H1 (cell line): ENCODE measurements at places on chromosomes 1 and 21. TPM values are rescaled to one million over a fixed set of nuclear protein-coding genes. Genes with fewer than 3 reads are reported as not detected.

DNA sequence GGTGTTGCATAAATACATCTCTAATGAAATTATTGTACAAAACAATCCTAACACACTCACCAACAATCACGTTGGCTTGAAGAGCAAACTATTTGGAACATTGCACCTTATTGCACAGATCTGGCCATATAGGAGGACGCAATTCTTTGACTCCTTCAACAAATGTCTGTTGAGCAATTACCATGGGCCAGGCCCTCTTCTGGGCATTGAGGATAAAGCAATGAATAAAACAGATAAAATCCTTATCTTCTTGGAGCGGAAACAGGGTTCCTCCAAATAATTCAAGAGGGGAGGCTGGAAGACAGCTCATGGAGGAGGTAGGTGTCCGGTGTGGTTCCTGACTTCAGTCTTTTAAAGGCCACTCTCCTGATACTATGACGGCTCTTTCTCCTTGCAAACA lies 43.3 kb downstream of the PAX7 start:
- H3K4me3 ChIP-seq: no peak overlapping the region
- DNase-seq: no peak
- no peaks in the 10 kb centered on the region for H3K36me3 ChIP-seq
- peaks cover 34% of the 10 kb centered on the region for H3K27me3 ChIP-seq

GRCh38 chr1:1510912-1511532 lies 940 bp upstream of the ATAD3A start:
- no peaks in the 10 kb centered on the region for H3K36me3 ChIP-seq
- H3K27me3 ChIP-seq: no peaks in the 10 kb centered on the region
- peak overlapping the region; percentile 85 for H3K27ac ChIP-seq
- H3K4me1 ChIP-seq: no peaks in the 10 kb centered on the region

DNA sequence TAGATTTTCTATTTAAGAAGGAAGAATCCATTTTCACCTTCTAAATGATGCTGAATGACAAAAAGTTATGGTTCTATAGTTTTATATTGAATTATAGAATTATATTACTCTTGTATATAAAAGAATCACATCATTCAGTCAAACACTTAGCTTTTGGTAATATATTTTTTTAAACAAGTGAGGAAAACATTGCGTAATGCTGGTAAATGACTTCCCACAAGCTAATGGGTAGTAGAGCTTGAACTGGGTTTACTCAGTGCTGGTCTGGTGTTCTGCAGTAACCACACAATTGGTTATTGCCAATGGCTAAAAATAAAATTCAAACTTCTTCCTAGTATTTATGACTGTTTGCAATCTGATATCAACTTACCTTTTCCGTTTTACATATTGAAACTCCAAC lies 10.6 kb upstream of the GIPC2 start:
- no peak overlapping the region for H3K27ac ChIP-seq
- no peaks in the 10 kb centered on the region for H3K36me3 ChIP-seq
- H3K4me1 ChIP-seq: no peaks in the 10 kb centered on the region
- no peak overlapping the region for H3K4me3 ChIP-seq
- DNase-seq: no peak

- H3K4me1 ChIP-seq: peaks cover 4% of the 10 kb centered on the region; the same call in 1 of the 2 replicates
- peak overlapping the region; percentile 88 for H3K4me3 ChIP-seq
- peaks cover 31% of the 10 kb centered on the region for H3K36me3 ChIP-seq
- no peak for DNase-seq
Measured at GRCh38 chr1:52057255-52057654, 1.2 kb downstream of the BTF3L4 start.

- peaks cover 2% of the 10 kb centered on the region; the same call in 1 of the 2 replicates for H3K4me1 ChIP-seq
- no peak for DNase-seq
- no peaks in the 10 kb centered on the region for H3K36me3 ChIP-seq
- H3K27me3 ChIP-seq: no peaks in the 10 kb centered on the region
- no peak overlapping the region for H3K27ac ChIP-seq
Measured at GRCh38 chr1:212542761-212543187, 65.8 kb upstream of the ATF3 start.

Gene C1orf167
- polyA plus RNA-seq: 0.67 and 0.70 TPM in 2 replicates

DNA sequence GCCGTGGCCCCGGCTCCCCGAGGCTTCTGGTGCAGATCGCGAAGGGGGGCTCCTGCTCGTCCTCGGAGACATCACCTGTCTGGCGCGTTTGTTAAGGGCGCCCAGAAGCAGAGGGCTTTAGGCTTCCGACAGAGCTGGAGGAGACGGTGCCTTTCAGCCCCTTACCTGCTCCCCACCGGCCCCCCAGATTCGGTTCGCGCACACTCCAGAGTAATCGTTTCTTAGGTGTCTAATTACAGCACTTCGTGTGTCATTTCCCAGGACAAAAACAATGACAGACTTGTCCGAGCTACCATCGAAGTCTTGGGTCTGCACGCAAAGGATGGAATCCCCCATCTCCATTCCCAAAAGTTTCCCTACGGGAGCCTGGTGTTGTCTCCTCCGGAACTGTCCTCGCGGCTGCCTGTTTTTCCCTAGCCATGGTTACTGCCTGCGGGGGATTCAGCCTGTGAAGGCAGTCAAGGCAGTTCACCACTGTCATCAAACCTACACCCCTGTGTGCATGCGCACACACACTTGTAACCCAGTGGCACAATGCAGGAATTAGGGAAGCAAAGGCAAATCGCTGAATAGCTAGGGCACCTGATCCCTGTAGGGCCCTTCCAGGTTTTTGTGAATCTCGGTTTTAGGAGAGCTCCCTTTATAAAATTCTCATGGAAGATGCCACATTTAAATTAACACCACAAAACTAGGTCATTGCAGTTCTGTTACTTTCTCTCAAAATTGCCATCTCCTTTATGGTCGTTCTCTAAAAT lies 738 bp upstream of the CDC42BPA start:
- H3K36me3 ChIP-seq: no peaks in the 10 kb centered on the region
- H3K27me3 ChIP-seq: no peaks in the 10 kb centered on the region
- H3K27ac ChIP-seq: peak overlapping the region; percentile 85
- no peaks in the 10 kb centered on the region; the same call in 1 of the 2 replicates for H3K4me1 ChIP-seq
- H3K4me3 ChIP-seq: peak overlapping the region; percentile 85

DNA sequence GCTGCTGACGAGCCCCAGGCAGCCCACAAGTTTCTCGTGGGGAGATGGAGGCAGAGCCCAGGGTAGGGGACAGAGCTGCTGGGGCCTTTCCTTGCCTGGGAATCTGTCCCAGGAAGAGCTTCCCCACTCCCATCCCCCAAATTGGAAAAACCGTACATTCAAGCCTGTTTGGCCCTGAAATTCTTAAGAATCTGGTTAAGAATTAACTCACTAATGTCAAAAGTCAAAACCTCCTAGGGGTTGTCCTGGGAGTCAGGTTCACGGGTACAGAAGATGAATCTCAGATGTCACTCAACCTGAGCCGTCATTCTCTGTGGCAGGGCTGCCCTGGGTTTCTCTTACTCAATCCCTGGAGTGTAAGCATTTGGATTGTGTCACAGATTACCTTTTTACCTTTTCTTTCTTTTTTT lies 8.4 kb downstream of the C1orf115 start:
- no peaks in the 10 kb centered on the region for H3K36me3 ChIP-seq
- no peak overlapping the region for H3K27ac ChIP-seq
- DNase-seq: no peak
- H3K4me1 ChIP-seq: peaks cover 3% of the 10 kb centered on the region
- H3K27me3 ChIP-seq: no peaks in the 10 kb centered on the region

GRCh38 chr1:212461916-212462660 lies 29.4 kb downstream of the NENF start:
- no peaks in the 10 kb centered on the region for H3K27me3 ChIP-seq
- H3K4me1 ChIP-seq: 0 out of 2 replicates have a peak, but pooled peaks cover 3% of the 10 kb centered on the region
- no peaks in the 10 kb centered on the region for H3K36me3 ChIP-seq
- DNase-seq: no peak
- no peak overlapping the region for H3K4me3 ChIP-seq

- peaks cover 6% of the 10 kb centered on the region for H3K27me3 ChIP-seq
- no peak overlapping the region for H3K4me3 ChIP-seq
- DNase-seq: no peak
- H3K27ac ChIP-seq: no peak overlapping the region
Measured at GRCh38 chr1:54417123-54417522, 10.9 kb upstream of the SSBP3 start.

DNA sequence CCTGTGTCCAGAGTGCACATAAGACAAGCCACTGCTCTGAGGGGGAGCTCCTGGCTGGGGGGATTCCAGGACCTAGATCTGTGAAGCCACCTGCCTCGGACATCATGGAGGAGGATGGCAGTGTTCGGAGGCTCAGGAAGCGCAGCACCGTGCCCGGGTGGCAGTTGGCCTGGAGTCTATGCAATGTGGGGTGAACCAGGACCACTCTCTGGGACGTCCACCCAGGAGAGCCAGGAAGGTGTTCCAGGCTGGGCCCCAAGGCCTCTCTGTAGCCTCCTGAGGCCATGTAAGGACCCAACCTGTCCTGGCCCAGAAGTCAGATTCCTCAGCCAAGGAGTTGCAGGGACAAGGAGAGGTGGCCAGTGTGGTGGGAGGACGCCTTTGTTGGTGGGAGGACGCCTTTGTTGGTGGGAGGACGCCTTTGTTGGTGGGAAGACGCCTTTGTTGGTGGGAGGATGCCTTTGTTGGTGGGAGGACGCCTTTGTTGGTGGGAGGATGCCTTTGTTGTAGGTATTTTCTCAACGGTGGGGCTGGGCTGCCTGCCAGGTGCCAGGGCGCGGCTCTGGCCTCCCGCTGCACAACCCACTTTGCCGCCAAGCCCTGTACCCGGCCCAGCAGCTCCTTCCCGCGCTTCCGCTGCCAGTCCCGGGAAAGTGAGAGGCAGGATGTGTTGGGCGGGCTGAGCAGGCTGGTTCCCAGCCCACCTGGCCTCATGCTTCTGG lies 30.6 kb upstream of the BMP8B start:
- no peaks in the 10 kb centered on the region for H3K36me3 ChIP-seq
- H3K27me3 ChIP-seq: no peaks in the 10 kb centered on the region; the same call in 1 of the 2 replicates
- no peak overlapping the region for H3K27ac ChIP-seq
- H3K4me3 ChIP-seq: no peak overlapping the region
- no peak for DNase-seq

Gene NOS1AP
- polyA plus RNA-seq: 2.4 and 4.9 TPM in 2 replicates

DNA sequence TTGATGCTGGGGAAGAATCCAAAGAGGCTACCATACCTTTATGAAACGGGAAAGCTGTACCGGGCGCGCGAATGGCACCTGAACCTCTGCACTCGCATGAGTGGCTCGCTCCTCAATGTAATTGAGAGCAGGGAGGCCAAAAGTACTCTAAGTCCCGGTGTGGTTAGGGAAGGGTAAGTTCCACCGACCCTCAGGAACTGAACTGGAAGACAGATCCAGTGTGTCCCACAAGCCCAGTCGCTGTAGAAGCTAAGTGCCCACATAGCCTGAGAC lies 1.0 kb downstream of the GATAD2B start:
- no peak for DNase-seq
- H3K27me3 ChIP-seq: no peaks in the 10 kb centered on the region
- H3K27ac ChIP-seq: peak overlapping the region; percentile 35; the same call in 1 of the 2 replicates
- H3K4me1 ChIP-seq: peaks cover 8% of the 10 kb centered on the region
- no peaks in the 10 kb centered on the region; the same call in 1 of the 2 replicates for H3K36me3 ChIP-seq

DNA sequence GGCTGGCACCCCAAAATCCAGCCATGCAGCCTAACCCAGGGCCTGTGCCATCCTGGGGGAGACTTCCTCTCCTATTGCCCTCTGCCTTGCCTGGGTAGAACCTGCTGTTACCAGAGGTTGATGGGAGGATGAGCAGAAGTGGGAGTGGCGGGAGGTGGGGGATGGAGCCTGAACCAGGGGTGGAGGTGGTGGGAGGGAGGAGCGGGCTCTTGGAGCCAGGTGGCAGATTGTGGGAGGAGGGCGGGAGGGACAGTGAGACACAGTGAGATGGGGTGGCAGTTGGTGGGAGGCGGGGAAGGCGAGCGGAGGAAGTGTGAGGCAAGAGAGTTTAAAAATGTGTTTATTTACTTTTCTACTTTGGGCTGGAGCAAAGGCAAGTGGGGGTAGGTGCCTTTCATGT lies 87.3 kb downstream of the KCNJ6 start:
- H3K27ac ChIP-seq: no peak overlapping the region
- H3K27me3 ChIP-seq: no peaks in the 10 kb centered on the region
- H3K4me3 ChIP-seq: no peak overlapping the region
- DNase-seq: no peak

DNA sequence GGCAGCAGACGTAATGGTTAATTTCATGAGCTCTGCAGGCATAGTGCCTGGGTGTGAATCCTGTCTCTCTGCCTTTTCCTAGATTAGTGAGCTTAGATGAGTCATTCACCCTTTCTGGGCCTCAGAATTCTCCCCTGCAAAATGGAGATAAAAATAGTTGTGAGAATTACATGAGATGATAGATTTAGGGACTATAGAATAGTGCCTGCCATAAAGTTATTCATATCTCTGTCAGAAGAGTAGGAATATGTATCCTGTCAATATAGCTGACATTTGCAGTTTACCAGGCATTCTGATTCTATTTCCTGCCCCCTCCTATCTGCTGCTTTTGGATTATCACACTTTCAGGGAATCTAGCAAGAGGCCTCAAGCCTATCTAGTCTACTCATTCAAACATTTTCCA lies 112.0 kb downstream of the PDE4B start:
- H3K27ac ChIP-seq: no peak overlapping the region
- no peaks in the 10 kb centered on the region for H3K4me1 ChIP-seq
- no peak overlapping the region for H3K4me3 ChIP-seq
- no peak for DNase-seq

Gene NBPF4
- polyA plus RNA-seq: not detected in 2 replicates

Gene CCDC181
- polyA plus RNA-seq: 0.39 and 1.2 TPM in 2 replicates

DNA sequence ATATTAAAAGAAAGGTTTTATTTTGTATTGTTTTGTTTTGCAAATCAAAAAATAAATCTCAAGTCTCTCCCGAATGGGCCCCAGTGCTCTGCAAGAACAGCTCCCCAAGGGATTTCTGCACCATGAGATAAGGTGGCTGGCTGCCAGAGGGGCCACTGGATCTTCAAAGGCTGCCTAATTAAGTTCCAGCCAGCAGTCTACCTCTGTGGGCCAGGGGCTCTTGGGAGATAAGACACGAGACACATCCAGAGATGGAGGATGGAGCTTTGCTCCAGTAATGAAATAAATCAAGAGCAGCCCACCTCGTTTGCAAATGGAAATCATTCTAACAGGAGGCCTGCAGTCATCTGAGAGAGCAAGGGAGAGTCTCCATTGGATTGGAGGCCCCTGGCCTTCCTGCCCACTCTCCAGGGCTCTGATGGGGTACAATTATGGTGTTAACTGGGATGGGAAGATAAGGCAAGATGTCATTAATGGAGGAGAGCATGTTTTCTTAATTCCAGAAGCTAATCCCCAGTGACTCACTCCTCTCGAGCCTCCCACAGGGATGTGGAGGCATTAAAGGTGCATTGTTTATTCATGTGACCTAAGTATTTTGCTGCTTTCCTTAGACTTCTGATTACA lies 155.2 kb upstream of the KAZN start:
- H3K4me1 ChIP-seq: no peaks in the 10 kb centered on the region
- H3K27me3 ChIP-seq: no peaks in the 10 kb centered on the region; the same call in 1 of the 2 replicates
- H3K4me3 ChIP-seq: no peak overlapping the region
- DNase-seq: no peak

- H3K27ac ChIP-seq: no peak overlapping the region
- no peak overlapping the region for H3K4me3 ChIP-seq
- H3K36me3 ChIP-seq: no peaks in the 10 kb centered on the region
- H3K27me3 ChIP-seq: no peaks in the 10 kb centered on the region
- no peak for DNase-seq
Measured at GRCh38 chr1:44261171-44261817, 48.0 kb downstream of the DMAP1 start.

- H3K4me1 ChIP-seq: no peaks in the 10 kb centered on the region
- no peaks in the 10 kb centered on the region for H3K27me3 ChIP-seq
- H3K36me3 ChIP-seq: no peaks in the 10 kb centered on the region
- H3K4me3 ChIP-seq: no peak overlapping the region
Measured at GRCh38 chr1:116769104-116769452, 14.8 kb downstream of the CD2 start.
